NCI-H2107 (cell line): ENCODE measurements at places on chromosomes 2 and 18.

- DNase-seq, result no peak
These were observed 36.8 kb downstream of the COL4A4 start for GRCh38 chr2:227127201-227127600.

GRCh38 chr2:203330434-203330833 lies 2.2 kb downstream of the ABI2 start:
- DNase-seq, result no peak

GRCh38 chr2:19676770-19677169 lies 225.0 kb downstream of the TTC32 start:
- no peak for DNase-seq

- DNase-seq, result peak; percentile 56
These were observed 42.5 kb downstream of the CPO start for GRCh38 chr2:206981739-206982340.

DNA sequence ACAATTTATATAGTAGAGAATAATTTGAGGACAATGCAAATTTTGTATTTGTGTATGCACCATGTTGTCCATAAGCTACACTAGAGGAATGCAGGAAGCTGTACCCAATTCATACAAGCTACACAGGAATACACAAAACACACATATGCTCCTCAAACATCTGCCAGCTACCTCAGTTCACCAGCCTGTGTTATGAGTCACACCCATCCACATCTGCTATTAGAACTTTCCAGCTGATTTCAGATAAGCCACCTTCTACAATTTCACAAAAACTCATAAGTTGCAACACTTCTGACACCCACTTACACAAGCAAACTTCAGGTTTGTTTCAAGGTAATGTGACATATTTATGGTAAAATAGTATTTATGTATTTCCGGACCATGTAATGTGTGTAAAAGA lies 438.9 kb downstream of the SATB2 start:
- no peak for DNase-seq

DNA sequence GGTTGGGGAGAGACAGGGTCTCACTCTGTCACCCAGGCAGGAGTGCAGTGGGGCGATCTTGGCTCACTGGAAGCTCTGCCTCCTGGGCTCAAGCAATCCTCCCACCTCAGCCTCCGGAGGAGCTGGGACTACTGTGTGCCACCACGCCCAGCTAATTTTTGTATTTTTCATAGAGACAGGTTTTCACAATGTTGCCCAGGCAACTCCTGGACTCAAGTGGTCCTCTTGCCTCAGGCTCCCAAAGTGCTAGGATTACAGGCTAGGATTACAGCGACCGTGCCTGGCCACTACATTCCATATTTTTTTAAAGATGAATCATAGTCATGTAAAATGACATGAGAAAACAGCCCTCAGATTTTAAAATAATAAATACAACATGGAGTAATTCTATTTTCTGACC lies 32.3 kb downstream of the CWC22 start:
- DNase-seq, result no peak

DNA sequence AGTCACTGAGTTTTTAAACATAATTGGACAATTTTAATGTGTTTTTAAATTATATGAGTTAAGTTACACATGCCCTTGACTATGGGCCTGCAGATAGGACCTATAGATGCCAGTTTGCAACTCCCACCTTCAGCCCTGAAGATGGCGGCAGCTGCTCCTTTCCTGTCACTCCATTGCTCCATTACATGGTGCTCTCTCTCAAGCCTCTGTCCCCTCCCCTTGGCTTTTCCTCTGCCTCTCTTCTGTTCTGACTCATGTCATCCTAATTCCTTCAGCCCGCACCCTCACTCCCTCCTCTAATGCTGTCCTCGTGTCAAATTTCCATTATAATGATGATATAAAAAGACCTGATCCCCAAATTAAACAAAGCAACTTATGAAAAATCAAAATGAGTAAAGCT lies 133.7 kb upstream of the HNRNPA3 start:
- DNase-seq, result no peak

DNA sequence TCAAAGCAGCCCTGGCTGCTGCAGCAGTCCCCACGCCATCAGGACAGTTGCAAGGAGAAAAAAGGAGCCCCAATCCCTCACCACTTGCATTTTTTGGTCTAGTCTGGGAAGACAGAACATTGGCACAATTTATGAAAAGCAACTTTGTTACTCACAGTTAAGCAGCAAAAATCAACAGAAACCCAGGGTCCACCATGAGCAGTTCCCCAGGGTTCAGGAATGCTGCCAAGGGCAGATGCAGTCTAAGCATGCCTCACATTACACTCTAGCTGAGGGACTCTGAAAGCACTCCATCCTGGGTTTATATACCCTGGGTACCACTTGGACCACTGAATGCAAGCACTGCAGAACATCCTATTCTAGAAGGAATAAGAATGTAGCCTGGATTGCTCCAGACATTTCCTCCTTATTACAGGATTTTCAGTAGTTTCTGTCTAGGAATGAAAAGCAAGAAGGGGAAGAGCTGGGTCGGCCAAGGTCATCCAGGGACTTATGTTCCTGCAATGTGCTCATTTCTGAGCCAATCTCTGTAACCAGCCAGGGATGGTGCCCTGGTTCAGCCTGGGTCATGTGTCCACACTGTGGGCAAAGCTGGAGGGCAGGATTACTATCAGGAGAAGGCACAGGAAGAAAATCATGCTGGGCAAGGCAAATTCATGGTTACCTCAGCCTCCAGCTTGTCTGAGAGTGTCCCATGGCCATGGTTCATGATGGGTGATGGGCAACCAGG lies 19.5 kb upstream of the TMEM163 start:
- DNase-seq, result no peak
